K562 (cell line): ENCODE measurements at places on chromosomes 13 and 19. TPM values are rescaled to one million over a fixed set of nuclear protein-coding genes. Genes with fewer than 3 reads are reported as not detected.

Gene KLK15
- total RNA-seq: not detected in 2 replicates

Gene FCAR
- total RNA-seq: not detected in 2 replicates

Gene CEACAM8
- not detected in 2 replicates for total RNA-seq

Gene ZNF160
- total RNA-seq: 11.6 and 11.8 TPM in 2 replicates

Gene ZNF285
- total RNA-seq: 0.65 and 1.1 TPM in 2 replicates

Gene POLR1D
- 104 and 111 TPM in 2 replicates for total RNA-seq

Gene MARK4
- total RNA-seq: 24.8 and 29.4 TPM in 2 replicates
